ENCODE measurements at places on chromosomes 4 and X.

DNA sequence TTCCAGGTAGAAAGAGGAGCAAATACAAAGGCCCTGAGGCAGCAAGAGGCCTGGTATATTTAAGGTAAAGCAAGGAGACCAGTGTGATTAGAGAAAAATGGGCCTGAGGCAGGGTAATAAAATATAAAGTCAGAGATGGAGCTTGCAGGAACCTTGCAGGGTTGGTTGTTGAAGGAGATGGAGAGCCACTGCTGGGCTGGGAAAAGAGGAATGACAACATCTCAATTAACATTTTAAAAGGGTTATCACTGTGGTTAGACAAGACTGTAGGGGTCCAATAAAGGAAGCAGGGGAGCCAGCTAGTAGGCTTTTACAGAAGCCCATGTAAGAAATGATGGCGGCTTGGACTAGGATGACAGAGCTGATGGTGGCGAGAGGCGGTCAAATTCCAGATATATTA lies 205.5 kb upstream of the MBNL3 start:
- DNase-seq, result no peak

- no peak for DNase-seq
Observed at GRCh38 chr4:1843852-1844251, 12.1 kb downstream of the LETM1 start.

DNA sequence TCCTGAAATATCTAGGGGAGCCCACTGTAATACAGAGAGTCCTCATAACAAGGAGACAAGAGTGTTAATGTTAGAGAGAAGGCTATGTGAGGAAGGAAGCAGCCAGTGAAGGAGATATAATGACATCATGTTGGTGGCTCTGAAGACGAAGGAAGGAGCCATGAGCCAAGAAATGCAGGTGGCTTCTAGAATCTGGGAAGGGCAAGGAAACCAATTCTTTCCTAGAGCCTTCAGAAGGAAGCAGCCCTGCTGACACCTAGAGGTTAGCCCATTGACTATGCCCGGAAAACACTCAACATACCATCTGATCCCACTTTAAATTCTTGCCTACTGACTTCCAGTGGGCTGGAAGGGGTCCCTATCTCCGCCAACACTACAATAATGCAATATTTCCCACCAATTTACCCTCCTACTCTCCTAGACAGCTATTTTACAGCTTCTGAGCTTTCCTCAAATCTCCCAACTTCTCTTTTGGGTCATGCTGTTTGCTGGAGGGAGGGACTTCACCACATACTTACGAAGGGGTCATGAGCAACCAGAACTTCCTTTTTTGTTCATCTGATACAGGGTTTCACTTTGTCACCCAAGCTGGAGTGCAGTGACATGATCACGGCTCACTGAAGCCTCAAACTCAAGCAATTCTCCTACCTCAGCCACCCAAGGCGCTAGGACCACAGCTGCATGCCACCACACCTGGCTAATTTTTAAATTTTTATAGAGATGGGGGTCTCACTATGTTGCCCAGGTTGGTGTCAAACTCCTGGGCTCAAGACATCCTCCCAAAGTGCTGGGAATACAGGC lies 25.2 kb upstream of the G3BP2 start:
- DNase-seq, result no peak

DNA sequence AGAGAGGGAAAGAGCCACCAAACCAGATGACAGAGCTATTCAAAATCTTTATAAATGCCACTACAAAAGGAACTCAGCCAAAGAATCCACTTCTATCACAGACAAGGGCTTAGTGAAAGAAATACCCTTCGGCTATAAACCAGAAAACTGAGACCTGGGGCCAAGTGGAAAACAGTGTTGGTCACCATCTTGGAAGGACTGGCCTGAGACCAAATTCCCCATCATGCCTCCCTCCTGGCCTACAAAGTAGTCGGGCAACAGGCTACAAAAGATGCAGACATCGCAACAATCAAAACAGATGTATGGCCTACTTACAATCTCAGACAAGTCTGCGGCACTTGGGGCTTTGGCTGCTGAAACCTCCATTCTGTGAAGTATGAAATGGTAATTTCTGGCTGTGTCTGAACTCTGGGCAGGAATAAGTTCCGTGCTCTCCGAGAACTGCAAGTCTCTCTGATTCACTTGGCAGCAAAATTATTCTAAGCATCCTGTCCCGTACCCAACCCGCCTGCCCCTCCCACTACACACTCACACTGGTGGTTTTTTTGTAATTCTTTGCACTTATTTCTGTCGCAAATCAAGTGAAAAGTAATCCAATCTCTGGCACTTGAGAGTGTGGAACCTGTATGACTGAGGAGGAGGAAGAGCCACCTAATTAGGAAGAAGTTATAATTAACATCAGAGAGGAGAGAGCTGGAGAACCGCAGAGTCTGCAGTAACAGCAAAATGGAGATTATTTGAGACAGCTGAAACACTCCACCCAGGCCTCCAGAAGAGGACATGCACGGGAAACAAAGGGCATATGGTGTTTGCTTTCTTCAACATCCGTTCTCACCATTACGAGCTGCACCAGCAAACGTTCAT lies 87.8 kb downstream of the SH3KBP1 start:
- peak; percentile 14 for DNase-seq

DNA sequence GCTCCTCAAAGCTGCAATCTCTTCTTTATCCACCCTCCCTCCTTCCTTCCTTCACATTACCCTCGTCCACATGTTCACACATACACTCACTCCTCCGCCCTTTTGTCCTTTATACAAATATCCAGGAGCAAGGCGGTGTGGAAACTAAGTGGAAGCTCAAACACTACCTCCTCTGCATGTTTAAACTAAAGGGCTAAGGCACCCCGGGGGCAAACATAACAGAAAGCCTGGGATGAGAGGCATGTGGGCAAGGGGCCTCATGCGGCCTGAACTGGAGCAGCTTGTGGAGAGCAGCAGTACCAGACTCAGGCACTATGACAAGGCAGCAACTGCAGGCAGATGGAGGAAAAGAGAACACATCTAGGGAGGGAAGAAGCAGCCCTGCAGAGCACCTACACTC lies 9.5 kb downstream of the MAB21L2 start:
- no peak for DNase-seq

GRCh38 chr4:138677748-138678147 lies 337.8 kb upstream of the NOCT start:
- DNase-seq, result no peak

DNA sequence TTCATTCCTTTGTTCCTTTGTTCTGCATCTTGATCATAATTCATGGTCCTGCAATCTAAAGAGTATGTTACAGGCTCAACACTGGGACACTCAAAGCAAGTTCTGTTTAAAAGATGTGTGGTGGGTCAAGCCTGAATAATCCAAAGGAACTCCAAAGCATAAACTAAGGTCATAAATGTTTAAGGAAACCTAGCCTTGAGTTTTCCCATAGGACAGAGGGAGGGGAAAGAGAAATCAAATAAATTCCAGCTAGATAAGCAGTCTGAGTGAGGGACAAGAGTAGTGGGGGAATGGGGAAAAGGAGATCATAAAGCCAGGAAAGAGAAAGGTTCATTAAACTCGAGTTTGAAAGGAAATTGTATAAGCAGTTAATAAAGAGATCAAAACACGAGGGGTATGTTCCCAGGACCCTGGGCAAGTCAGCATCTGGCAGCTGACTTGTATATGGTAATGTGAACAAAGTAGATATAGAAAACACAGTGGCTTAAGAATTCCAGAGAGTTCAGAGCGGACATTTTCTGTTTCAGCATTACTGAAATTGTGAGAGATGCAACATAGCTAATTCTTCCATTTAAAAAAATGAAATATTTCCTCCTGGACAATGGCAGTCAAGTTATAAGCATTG lies 125.8 kb upstream of the EDNRA start:
- no peak for DNase-seq

DNA sequence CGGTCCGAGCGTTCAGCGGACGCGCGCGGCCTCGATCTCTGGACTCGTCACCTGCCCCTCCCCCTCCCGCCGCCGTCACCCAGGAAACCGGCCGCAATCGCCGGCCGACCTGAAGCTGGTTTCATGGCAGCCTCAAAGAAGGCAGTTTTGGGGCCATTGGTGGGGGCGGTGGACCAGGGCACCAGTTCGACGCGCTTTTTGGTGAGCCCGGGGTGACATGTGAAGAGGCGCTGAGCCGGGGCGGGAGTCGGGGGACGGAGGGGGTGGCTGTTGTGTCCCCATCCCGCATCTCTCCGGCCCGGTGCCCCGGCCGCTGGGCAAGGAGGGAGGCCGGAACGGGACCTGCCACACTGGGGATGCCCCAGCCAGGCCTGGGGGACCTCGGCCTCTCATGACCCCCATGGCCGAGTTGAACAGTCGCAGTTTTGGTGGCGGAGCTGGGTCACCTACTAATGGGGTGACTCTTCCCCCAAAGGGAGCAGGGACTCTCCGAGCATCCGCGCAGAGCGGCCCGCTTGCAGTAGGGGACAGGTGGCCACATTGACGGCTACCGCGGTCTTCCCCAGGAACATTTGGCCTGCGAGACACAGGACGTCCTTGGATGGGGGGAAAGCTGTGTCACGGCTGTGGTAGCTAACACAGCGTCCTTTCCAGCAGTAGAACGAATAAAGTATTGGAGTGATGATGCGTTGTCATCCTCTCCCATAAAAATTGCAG lies at the start of gene GK:
Gene GK, plus strand, starts transcription at position 9 of the 717 bp plus-strand sequence. Its CDS starts 115 bp downstream, at position 124.
- DNase-seq, result no peak

DNA sequence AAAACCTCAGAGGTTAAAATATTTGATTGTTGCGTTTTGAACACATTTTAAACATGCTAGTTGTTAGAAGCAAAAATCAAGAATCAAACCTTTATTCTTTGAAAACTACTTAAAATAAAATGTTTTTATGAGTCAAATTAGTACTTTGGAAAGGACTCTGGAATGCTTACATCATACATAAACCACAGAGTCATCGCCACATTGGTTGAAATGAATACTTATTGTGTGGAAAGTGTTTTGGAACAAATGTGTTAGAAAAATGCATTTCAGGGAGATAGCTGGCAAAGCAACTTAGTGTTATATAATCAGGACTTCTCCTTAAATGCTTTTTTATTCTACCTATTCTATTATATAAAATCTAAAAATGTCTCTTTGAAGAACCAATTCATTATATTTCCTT lies 49.4 kb upstream of the CAMK2D start:
- DNase-seq, result no peak

- no peak for DNase-seq
Observed at GRCh38 chr4:154960476-154960875, 179.4 kb downstream of the RBM46 start.

All from stimulated activated CD8-positive, alpha-beta memory T cell treated with anti-CD3 and anti-CD28 coated beads, Interleukin-7, amount 100 ng/mL, for 1 hour (primary cell).